Non-pigmented ciliary epithelial cell (primary cell): ENCODE measurements at places on chromosomes 12 and 14.

- DNase-seq, result no peak
Measured at GRCh38 chr12:16238661-16239060, 38.8 kb downstream of the SLC15A5 start.

DNA sequence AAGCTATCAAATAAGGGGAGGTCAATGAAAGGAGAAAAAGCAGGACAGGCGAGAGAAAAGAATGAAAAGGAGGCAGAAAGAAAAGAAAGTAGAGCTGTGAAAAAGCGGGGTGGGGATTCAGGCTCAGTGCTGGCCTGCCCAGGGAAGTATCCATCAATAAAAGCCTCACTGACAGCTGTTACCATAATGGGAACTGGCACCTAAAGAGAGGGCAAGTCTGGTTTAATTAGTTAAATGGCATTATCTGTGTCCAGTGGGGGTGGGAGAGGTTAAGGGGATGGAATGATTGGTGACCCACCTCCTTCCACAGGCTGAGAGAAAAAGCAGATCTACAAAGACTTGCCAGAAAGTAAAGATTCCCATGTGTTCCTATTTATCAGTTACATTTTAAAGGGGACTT is 7.4 kb downstream of the SALL2 start:
- no peak for DNase-seq

DNA sequence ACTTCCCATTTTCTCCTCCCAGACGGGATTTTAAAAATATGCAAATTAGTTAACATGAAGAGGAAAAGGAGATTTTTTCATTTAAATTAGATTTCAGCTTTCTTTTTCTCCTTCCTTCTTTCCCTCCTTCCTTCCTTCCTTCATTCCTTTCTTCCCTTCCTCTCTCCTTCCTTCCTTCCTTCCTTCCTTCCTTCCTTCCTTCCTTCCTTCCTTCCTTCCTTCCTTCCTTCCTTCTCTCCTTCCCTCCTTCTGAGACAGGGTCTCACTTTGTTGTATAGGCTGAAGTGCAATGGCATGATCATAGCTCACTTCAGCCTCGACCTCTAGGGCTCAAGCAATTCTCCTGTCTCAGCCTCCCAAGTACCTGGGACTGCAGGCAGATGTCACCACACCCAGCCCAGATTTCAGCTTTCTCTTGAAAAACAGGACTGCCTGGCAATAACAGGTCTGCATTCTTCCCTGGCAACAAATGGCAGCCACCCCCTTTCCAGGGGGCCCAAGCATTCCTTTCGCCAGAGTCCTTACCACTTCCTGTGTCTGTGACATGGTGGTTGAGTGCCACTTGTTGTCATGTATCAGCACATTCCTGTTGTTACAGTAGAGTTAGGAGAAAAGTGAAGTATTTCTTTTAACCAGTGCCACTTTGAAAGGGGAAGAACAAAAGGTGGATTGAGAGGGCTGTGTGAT is 119.1 kb downstream of the PTPN11 start:
- no peak for DNase-seq

- DNase-seq, result peak; percentile 66
Measured at GRCh38 chr14:68977718-68978171, 1.4 kb downstream of the ACTN1 start.

GRCh38 chr12:47078733-47079467 is 521 bp upstream of the PCED1B start:
- DNase-seq, result no peak

- no peak for DNase-seq
Measured at GRCh38 chr14:64115401-64115800, 178.8 kb downstream of the ESR2 start.

- no peak for DNase-seq
Measured at GRCh38 chr14:80152166-80152565, 59.1 kb downstream of the DIO2 start.

GRCh38 chr12:10196210-10196609 is 16.5 kb upstream of the GABARAPL1 start:
- DNase-seq, result no peak

DNA sequence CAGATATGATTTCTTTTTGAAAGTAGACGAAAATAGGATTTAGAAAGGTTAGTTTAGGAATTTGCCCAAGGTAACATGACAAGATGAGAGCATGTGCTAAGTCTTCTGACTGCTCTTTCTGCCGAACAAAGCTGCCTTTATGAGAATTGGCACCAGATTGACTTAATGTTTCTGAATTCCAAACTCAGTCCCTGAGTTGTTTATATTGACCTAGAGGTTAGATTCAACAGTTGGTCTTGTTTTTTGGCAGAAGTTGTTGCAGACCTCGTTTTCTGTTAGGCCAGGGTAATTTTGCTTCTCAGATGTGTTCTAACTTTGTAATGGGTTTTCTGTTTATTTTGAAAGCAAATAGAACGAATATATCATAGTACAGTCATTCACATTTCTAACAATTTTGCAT is 61.5 kb upstream of the LRTM2 start:
- no peak for DNase-seq

- no peak for DNase-seq
Measured at GRCh38 chr12:124370851-124371250, 76.0 kb downstream of the RFLNA start.

GRCh38 chr14:103767336-103767894 is 51.8 kb downstream of the ZFYVE21 start:
- DNase-seq, result no peak

DNA sequence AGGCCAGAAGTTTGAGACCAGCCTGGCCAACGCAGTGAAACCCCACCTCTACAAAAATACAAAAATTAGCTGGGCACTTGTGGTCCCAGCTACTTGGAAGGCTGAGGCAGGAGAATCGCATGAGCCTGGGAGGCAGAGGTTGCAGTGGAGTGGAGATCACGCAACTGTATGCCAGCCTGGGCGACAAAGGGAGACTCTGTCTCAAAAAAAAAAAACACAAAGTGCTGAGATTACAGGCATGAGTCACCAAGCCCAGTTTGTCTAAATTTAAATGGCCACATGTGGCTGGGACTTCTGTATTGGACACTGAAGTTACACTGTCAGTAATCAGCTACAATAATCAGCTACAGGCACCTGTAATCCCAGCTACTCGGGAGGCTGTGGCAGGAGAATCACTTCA is 100.9 kb upstream of the AEBP2 start:
- DNase-seq, result no peak

DNA sequence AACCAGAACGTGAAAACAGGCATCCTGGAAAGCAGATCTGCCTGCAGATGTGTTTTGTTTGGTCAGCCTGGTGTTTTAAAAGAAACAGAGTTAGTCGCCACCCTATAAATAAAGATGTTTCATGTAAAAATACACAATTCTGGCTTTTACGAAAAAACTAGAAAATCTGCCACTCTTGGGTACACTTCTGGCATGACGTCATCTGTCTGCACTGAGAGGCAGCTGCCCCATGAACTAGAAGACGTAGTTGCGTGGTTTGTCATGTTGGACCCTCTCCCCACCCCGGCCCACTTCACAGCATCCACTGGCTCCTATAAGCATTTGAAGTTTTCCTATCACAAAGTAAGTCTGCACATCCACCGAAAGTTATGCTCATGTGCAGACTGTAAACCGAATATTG is 392.5 kb downstream of the GLT1D1 start:
- no peak for DNase-seq

- no peak for DNase-seq
Measured at GRCh38 chr14:98594156-98594555, 677.8 kb downstream of the BCL11B start.

- DNase-seq, result no peak
Measured at GRCh38 chr12:76883811-76884210, 5.0 kb upstream of the CSRP2 start.

DNA sequence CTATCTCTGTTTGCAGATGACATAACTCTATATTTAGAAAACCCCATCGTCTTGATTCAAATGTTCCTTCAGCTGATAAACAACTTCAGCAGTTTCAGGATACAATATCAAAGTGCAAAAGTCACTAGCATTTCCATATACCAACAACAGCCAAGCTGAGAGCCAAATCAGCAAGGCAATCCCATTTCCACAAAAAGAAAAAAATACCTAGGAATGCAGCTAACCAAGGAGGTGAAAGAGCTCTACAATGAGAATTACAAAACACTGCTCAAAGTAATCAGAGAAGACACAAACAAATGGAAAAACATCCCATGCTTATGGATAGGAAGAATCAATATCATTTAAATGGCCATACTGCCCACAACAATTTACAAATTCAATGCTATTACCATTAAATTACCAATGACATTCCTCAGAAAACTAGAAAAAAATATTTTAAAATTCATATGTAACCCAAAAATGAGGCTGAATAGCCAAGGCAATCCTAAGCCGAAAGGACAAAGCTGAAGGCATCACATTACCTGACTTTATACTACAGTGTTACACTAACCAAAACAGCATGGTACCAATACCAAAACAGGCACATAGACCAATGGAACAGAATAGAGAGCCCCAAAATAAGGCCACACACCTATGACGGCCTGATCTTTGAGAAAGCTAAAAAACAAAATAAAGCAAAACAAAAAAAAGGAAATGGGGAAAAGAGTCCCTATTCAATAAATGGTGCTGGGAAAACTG is 901.7 kb downstream of the LRFN5 start:
- DNase-seq, result no peak

GRCh38 chr14:68081489-68081888 is 261.9 kb downstream of the RAD51B start:
- no peak for DNase-seq

- no peak for DNase-seq
Measured at GRCh38 chr12:46370792-46371717, 1.5 kb downstream of the SLC38A2 start.

DNA sequence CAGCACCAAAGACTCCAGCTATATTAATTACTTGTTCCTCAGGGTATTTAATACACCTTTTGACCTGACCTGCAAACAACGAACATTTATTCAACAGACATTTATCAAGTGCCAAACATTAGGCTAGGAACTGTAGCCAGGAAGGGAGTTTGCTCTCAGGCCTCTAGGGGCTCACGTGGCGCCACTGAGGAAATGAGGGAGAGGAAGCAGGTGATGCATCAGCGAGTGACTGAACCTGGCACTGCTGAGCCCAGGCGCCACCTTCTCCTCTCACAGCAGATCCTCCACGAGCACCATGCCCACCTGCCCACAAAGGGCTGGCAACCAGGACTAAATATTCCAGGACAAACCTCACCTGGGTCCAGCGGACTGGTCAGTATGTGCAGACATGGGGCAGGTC is 50.2 kb downstream of the SETD3 start:
- no peak for DNase-seq

- no peak for DNase-seq
Measured at GRCh38 chr14:43621282-43621681, 885.8 kb downstream of the FSCB start.

GRCh38 chr12:89416049-89416792 is 63.9 kb upstream of the DUSP6 start:
- DNase-seq, result no peak

- DNase-seq, result peak; percentile 58
Measured at GRCh38 chr14:89221109-89221810, 195.8 kb downstream of the FOXN3 start.

- no peak for DNase-seq
Measured at GRCh38 chr14:94102768-94103482, 7.6 kb upstream of the IFI27 start.

DNA sequence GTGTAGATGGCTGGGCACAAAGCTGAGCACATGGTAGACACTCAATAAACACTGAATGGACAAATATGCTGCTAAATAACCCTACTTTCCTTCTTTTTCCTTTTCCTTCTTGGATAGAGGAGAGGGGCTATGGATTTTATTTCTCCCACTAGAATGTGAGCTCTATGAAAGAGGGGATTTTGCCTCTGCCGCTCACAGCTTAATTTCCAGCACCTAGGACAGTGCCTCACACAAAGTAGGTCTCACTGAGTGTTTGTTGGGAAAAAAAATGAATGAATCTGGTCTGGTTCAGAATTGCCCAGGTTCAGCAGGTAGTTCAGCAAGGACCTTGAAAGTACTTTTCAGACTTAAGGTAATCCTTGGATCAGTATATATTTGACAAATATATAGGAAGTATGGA is 65.5 kb downstream of the WSCD2 start:
- DNase-seq, result no peak

GRCh38 chr12:562634-563033 is 100.6 kb downstream of the NINJ2 start:
- no peak for DNase-seq

- DNase-seq, result no peak
Measured at GRCh38 chr12:50734409-50735263, 29.3 kb upstream of the ATF1 start.

DNA sequence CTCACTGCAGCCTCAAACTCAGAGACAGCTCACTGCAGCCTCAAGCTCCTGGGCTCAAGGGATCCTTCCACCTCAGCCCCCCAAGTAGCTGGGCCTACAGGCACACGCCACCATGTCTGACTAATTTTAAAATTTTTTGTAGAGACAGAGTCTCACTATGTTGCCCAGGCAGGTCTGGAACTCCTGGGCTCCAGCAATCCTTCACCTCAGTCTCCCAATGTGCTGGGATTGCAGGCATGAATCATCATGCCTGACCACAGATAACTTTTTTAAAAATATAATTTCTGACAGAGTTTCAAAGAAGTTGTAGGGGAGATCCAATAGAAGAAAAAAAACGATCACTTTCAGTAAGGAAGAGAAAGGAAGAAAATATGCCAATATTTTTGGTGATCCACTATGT is 189.7 kb upstream of the CDKN3 start:
- DNase-seq, result no peak

- no peak for DNase-seq
Measured at GRCh38 chr12:57467212-57467874, 7.8 kb downstream of the GLI1 start.

DNA sequence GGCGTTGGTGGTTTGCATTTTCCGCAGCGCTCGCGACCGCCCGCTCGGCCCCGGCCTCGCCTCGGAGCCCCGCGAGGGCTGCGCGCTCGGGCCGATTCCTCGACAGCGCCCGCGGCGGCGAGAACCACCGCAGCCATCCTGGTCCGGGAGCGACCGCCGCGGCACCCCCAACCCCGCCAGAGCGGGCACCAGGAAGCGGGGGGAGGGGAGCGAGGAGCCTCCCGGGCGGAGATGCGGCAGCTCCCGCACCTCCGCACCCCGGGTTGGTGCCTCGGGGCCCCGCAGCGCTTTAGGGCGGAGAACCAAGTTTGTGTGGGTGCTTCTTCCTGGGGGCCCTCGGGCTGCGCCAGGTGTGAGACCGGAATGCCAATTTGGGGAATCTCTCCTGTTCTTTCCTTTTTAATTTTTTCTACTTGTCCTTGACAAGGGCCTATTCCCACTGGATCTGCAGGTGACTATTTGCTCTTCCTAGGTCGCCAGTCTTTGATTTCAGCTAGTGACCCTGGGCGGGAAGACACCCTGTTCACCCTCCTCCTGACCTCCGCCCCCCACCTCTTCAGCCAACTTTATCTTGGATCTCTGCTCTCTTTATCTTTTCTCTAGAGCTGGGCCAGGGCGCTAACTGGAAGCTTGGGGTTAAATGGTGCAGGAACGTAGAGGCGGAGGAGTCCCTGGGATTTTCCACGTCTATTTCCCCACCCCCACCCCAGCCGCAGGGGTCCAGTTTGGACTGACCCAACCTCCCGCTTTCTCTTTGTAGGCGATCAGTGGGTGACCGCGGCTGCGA is at the start of gene SOCS2:
Gene SOCS2, plus strand, starts transcription at position 751 of the 787 bp plus-strand sequence. CDS start 223 bp downstream, outside the sequence.
- no peak for DNase-seq
